DMS79 (cell line): ENCODE measurements at places on chromosomes 11 and 22.
A peak's percentile ranks its signal among the peaks of the same experiment; 100 is the strongest.

DNA sequence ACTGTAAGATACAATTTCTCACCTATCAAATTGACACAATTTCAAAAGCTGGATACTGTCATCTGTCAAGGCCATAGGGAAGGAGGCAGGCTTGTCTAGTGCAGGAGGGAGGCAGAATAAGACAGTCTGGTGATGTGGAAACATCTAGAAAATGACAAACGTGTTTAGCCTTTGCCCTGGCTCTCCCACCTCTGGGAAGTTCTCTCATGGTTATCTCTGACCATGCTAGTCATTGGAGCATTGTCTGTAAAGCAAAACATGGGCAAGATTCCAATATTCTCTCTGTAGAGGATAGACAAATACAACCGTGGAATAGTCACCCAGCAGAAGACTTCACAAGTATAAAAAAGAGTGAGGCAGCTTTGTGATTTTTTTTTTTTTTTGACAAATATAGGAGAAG, 9.1 kb upstream of the SERHL2 start:
- no peak for DNase-seq

DNA sequence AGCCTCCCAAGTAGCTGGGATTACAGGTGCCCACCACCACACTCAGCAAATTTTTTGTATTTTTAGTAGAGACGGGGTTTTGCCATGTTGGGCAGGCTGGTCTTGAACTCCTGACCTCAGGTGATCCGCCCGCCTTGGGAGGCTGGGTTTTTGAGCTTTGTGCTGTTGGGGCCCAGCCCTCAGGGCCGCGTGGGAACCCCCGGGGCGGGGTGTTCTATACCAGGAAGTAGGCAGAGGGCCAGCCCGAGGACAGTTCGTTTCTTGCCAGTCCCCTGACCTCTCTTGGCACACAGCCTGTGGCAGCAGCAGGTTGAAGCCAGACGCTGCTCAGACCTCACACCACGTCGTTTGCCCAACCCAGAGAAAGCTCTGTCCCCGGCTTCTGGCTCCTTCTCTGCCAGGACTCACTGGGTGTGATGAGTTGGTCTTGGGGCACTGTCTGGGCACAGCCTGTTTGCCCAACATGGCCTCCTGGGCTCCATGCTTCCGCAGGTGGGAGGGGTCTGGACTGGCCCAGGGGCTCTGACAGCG, 24.9 kb upstream of the CHKA start:
- DNase-seq = peak; percentile 14

DNA sequence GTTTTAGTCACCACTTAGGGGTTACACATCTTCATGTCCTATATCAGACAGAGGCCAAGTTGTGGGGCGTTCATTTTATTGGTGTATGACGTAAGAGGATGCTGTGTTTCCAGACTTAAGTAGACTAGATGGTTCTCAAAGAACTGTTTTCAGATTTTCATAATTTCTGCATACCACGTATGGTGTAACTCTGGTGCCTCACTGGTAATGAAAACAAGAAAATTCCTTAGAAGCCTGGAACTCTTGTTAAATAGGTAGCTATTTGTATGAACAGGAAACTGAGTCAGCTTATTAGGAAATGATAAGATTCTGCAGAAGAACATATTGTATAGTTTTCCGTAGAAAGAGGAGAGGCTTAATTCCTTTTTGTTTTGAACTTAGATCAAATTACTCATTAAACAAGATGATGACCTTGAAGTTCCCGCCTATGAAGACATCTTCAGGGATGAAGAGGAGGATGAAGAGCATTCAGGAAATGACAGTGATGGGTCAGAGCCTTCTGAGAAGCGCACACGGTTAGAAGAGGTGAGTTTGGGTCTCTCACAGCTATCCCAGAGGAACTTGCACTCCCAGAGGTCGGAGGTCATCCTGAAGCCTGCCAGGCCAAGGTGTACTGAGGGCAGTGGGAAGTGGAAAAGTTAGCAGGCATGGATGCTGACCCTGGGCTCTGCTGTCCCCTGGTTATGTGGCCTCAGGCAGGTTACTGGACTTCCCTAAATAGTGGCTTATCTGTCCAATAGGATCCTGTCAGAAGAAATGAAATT, 3.9 kb downstream of the CDC45 start:
- DNase-seq = no peak

- no peak for DNase-seq
Observed at GRCh38 chr11:76736773-76737495, 46.2 kb upstream of the TSKU start.

DNA sequence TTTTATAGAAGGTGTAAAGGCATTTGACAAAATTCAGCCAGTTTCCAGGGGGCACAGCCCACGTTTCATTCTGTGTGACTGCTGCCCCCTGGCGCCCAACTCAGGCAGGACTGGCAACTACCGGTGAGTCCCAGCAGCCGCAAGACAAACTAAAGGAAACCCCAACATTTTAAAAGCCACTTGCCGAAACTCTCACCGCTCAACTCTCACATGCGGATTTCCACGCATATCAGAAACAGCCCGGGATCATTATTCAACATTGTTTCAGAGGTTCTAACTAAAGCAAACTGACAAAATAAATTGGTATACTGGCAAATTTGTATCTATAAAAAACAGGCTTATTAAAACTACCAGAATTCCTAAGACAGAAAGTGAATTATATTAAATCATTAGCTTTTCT, 48.2 kb downstream of the MORC2 start:
- DNase-seq = peak; percentile 11

DNA sequence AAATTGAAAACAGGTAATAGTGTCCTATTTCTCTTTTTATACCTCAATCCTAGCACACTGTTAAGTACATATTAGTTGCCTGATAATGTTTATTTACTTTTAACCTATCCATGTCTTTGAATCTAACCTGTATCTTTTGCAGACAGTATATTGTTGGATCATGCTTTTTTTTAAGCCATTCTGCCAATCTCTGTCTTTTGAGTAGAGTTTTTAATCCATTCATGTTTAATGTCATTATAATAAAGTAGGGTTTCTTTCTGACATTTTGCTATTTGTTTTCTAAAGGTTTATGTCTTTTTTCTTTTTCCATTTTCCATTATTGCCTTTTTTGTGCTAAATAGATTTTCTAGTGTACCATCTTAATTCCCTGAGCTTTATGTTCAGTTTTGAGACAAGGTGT, 23.8 kb upstream of the DEPDC7 start:
- no peak for DNase-seq

GRCh38 chr11:73187854-73188253, 30.2 kb upstream of the P2RY2 start:
- no peak for DNase-seq
